Dorsolateral prefrontal cortex (tissue), 122 donors: ENCODE measurements at places on chromosomes 3 and 15.
A peak's percentile ranks its signal among the peaks of the same experiment; 100 is the strongest.

DNA sequence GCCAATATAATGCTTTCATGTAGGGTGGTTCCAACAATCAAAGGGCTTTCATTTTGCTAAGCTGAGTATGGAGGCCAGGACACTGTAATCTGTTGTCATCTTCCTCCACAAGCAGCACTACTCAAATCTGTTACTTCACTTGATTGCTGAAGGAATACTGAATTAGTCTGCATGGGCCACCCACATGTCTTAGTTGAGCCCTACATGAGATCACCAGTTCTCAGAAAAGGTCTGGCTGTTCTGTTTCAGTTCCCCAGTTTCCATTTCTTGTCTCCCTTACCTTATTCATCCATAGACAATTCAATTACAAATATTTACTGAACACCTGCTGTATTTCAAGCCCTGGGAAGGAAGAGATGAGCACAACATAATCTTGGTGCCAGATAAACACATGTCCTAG lies 119.2 kb downstream of the FHIT start:
- no peak for DNase-seq

DNA sequence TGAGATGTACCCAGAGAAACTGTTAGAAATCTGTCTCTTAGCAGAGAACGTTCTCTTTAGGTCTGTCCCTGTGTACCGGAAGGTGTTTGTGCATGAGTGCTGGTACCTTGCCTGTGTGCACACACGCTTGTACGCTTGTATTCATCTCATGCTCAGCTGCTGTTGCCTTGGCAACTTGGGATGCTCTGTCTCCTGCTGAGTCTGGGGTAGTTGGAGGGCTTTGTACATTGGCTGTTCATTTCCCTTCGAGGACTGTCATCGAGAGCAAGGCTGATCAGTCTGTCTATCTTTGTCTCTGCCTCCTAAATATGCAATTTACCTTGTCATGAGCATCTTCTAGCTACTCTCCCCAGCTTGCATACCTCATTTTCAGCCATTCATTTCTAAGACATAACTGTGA lies 147.2 kb downstream of the SLCO3A1 start:
- DNase-seq: no peak

GRCh38 chr3:49794926-49795905 lies 4.5 kb downstream of the CDHR4 start:
- no peak for DNase-seq

- no peak for DNase-seq
Observed at GRCh38 chr15:37788767-37789396, 145.6 kb upstream of the TMCO5A start.

DNA sequence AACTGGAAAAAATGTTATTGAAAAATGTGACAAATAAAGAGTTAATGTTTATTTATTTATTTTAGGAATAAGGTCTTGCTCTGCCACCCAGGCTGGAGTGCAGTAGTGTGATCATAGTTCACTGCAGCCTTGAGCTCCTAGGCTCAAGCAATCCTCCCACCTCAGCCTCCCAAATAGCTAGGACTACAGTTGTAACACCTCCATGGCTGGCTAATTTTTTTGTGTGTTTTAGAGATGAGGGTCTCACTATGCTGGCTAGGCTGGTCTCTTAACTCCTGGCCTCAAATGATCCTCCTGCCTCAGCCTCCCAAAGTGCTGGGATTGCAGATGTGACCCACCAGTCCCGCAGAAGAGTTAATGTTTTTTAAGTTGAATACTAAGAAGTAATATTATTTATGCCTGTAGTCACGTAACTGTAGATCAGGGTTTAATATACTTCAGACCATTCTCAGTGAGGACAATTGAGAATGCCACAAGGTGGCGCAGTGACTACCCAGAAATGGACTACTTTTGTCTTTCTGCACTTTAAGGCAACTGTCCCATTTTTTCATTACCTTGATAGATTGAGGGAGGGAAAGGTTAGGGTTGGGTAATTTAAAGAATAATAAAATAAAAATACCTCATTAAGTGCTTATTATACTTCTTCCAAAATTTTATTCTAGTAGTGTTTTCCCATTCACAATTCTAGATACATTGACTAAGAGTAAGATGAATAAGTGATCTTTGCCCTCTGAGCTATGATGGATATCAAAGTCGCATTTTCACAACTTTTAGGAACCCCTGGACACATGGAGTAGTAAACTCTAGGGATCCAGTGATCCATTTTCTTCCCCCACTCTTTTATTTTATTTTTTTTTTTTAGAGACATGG lies 6.0 kb downstream of the MUC13 start:
- DNase-seq: peak; percentile 45

GRCh38 chr15:29889542-29890329 lies 67.5 kb upstream of the TJP1 start:
- no peak for DNase-seq

GRCh38 chr3:186251948-186252619 lies 110.0 kb downstream of the DGKG start:
- DNase-seq: no peak

DNA sequence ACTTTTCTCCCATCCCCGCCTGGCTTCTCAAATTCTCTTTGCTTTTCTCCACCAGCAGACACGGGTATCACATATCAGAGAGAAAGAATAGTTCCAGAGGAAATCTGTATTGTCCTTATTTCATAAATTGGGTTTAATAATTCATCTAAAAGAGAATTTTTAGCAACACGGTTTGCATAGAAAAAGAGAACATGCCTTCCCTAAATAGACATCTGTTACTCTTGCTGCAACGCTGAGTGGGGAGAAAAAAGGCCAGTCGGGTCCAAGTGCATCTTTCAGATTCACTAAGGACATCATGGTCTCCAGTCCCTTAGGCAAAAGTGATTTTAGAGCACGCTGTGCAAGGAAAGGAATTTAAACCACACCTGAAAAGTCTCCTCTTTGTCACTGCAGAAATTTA lies 201.3 kb downstream of the ABHD5 start:
- DNase-seq: no peak

- DNase-seq: no peak
Observed at GRCh38 chr3:71513515-71513914, 70.0 kb downstream of the FOXP1 start.

GRCh38 chr3:102170545-102170944 lies 264.3 kb upstream of the ZPLD1 start:
- DNase-seq: no peak

GRCh38 chr3:30355622-30356021 lies 250.8 kb upstream of the TGFBR2 start:
- DNase-seq: no peak

DNA sequence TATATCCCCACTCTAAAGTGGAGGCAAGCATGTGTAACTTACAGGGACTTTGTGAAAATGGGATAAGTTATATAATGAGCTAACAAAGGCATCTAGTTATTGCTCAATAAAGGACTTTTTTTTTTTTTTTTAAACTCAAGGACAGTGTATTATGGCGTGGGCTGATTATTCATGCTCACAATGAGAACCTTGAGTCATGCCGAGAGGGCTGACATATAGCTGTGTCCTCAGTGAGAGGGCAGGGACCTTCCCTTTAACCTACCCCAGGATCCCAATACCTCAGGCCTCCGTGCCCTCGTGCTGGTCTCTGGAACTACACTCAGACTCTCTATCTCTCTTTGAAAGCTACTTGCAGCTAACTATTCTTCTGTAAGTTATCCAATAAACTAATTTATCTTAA lies 319.9 kb upstream of the ICE2 start:
- no peak for DNase-seq

GRCh38 chr15:87477737-87478686 lies 778.5 kb downstream of the NTRK3 start:
- DNase-seq: no peak

GRCh38 chr3:69906351-69906966 lies 93.1 kb upstream of the SAMMSON start:
- no peak for DNase-seq

- no peak for DNase-seq
Observed at GRCh38 chr15:39494462-39494861, 86.4 kb upstream of the THBS1 start.

DNA sequence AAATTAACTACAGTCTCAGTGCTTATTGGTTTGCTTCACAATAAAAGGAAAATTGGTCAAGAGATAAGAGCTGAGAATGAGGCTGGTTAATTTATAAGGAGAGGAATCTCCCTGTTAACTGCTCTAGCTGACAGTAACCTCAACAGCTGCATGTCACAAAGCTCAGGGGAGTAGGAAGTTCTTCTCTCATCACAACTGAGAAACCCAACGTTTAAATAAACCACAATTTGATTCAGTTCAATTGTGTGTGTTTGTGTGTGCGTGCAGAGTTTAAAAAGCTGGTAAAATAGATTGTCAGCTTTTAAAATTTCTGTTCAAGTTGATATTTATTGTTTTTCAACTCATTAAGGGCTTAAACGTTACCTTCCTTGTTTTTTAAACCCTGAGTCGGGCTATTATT lies 3.5 kb upstream of the TGFBR2 start:
- no peak for DNase-seq

- DNase-seq: no peak
Observed at GRCh38 chr3:47430606-47431005, 45.1 kb downstream of the SCAP start.

- DNase-seq: no peak
Observed at GRCh38 chr3:14505001-14505802, 34.9 kb downstream of the GRIP2 start.

DNA sequence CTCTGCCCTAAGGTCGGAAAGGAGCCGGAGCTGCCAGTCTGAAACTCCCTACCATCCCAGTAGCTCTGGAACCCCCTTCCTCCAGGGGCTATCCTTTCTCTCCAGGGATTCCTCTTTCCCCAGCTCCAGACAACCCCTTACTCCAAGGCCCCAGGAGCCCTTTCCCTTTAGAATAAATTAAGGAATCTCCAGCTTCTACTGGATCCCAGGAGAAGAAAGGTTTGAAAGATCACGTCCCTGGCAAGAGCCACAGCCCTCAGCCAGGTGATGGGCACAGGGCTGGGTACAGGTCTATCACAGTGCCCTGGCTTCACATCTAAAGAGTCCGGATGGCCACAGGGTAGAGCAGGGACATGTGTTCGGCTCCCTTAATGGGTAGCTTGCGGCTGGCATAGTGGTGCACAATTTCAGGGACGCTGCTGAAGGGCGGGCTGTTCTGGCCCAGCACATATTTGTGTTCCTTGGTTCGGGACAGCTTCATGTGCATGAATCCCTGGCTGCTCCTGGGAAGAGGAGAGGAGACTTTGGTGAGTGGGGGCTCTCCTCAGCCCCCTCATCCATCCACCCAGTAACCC lies 20.0 kb downstream of the SHF start:
- DNase-seq: no peak

DNA sequence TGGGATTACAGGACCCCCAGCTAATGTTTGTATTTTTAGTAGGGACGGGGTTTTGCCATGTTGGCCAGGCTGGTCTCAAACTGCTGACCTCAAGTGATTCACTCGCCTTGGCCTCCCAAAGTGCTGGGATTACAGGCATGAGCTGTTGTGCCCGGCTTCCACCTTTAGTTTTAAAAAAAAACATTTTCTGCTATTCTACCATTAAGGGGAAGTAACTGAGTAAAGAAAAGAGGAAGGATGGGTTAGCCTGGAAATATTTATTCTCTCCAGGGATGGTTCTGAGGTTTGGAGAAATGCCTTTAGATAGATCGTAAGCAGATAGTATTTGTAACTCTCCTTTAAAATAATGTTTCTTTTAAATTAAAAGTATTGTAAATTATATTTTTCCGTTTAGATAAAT lies 3.1 kb downstream of the AP4E1 start:
- no peak for DNase-seq

DNA sequence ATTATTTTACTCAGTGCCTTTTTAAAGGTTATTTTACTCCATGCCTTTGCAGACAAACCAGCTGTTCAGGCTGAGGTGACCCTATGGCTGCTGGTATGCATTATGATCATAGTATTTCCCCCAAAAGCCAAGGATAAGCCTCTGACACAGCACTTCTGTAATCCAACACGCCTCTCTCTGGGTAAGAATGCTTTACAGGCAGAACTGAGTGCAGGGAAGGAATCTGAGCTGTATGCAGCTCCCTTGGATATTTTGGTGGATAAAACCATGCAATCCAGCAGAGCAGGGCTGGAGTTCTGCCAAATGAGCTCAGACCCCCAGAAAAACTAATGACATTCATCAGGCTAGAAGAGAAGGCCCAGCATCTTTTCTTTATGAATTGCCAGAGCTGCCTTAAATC lies 11.7 kb upstream of the MAP1A start:
- no peak for DNase-seq

- no peak for DNase-seq
Observed at GRCh38 chr3:39933986-39934693, 124.7 kb downstream of the MYRIP start.

DNA sequence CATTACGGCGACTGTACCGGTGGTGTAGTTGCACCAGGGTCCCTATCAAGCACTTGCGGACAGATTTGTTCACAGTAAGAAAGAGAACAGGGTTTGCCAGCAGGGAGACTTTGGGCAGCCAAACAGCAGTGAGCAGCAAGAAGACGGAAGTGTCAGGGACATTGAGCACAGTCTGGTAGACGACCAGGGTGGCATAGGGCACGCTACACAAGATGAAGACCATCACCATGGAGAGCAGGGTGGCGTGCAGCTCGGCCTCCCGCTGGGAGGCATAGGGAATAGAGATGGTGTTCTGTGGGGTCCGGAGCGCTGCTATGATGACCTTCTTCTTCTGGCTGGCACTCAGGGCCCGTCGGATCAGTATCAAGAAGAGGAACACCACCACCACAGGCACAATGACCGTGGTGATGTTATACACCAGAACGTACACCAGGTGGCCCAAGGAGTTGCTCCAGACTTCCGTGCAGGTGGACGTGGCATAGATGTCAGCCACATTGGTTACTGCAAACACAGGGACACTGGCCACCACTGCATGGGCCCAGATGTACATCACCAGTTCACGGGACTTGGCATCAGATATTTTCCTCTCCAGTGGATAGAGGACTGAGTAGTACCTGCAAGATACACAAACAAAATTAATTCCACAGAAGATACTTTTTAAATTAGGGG lies 19.1 kb upstream of the FSIP1 start:
- no peak for DNase-seq

DNA sequence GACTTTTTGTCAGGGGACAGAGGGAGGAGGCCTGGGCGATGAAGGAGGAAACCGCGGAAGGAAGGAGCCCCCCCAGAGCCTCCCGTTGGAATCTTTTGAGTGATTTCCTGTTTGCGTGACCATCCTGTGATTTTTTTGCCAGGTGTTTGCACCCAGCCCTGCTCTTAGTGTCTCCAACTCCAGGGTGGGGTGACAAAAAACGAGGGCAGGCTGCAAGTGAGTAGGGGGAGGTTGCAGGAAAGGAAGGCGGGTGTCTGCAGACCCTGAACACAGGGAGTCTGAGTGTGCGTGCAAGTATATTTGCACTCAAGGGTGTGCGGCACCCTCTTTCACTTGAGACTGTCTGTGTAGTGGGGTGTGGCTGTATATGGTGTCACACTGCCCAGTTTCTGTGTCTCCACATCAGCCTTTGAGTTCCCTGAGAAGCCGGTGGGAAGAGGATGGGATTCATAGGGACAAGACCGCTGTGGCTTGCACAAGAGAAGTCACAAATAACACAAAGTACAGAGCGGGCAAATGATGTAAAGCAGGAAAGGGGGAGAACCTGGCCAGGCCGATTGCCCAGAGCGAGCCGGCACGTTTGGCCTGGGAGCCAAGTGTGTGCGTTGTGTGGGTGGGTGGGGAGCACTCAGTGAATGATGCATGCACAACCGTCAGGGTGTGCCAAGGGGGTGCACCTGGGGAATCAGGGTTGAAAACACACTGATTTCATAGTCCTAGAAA lies 6.6 kb downstream of the ISLR2 start:
- DNase-seq: no peak
